Fibroblast of skin of left biceps (primary cell): ENCODE measurements at places on chromosomes 12 and 14.

- DNase-seq = no peak
Measured at GRCh38 chr12:90947869-90948268, 7.1 kb downstream of the CCER1 start.

DNA sequence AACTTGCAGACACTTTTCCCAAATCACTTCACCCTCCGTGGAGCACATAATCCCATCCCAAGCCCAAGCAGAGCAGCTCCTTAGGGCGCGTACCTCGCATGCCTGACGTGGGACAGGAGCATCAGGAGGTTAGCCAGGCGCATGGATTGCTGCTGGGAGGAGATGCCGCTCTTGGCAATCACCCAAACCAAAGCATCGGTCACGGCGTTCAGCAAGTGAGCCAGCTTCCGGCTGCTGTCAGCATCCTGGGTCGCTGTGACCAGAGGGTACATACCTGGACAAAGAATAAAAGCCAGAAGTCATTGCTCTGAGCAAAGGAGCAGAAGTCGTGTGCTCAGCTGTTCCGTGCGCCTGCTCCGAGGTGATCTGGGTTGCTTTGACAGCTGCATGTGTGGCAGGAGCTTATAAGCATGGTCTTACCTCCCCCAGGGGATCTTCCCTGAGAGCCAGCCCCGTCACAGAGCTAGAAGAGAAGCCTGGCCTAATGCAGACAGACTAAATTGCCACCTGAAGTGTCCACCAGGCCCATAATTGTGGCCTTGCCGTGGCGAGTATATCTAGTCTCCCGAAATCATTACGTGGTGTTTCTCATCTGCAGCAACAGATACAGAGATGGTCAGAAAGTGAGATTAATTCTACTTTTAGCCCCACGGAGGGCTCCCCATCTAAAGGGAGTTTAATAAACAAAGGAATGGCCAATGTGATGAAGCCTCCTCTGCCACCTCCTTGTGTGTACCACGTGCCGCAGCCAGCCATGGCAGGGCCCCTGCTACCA lies 59.1 kb downstream of the ESR2 start:
- DNase-seq = no peak

DNA sequence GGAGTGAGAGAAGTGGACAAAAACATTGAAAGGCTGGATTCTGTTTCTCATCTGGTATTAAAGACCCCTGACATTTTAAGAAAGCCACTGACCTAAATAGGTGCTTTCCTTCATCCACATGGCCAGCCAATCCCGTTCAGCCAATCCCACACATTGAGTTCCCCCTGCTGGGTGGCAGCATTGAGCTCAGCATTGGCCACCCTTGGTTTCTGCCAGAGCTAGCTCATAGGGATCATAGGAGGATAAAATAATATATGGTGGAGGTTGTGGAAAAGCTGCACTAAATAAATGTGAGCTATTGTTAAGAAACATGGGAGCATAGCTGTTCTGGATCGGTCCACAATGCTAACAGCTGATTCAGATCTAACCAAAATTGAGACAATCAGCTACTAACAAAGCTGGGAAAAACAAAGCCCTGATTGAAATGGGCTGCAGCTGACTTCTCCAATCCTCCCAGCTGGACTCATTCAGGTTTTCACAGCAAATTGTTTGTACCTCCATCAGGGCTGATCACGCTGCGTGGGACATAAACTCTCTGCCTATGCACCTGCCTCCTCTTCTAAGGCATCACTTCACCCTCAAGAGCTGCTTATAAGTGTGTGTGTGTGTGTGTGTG lies 256.5 kb downstream of the EMP1 start:
- no peak for DNase-seq

- no peak for DNase-seq
Measured at GRCh38 chr14:33606591-33606990, 344.3 kb downstream of the EGLN3 start.

GRCh38 chr12:128534906-128535305 lies 267.9 kb downstream of the TMEM132C start:
- no peak for DNase-seq

DNA sequence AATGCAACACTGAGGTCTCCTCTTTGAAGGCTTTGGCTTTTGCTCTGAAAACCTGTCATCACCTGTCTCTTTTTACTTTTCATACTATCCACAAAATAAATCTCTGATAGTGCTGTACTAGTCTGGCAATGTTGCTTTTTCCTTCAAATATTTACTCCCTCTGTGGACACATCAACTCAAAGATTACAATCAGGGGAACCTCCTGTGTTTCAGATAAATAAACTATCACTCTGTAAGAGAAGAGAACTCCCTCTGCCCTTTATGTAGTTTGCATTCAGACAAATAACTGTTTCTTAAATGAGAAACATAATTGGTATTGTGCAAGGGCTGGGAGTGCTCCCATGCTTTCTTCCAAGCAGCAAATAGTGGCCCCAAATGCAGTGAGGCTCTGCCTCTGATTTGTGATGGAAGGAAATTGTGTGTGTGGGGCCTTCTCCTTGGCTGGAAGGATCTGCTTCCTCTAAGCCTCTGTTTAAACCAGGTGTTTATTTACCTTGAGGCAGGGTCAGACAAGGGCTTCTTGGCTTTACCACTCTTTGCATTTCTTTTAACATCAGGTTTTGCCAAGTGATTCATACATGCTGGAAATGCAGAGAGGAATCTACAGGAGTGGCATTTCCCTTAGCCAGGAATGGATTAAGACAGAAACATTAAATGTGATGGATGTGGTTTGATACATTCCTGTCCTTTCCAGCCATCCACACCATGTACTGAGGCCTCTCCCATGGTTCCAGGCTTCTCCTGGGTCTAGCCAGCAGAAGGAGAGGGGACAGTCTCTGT lies 69.0 kb downstream of the AKAP6 start:
- peak; percentile 72 for DNase-seq

- no peak for DNase-seq
Measured at GRCh38 chr12:90151491-90152015, 442.9 kb upstream of the ATP2B1 start.

DNA sequence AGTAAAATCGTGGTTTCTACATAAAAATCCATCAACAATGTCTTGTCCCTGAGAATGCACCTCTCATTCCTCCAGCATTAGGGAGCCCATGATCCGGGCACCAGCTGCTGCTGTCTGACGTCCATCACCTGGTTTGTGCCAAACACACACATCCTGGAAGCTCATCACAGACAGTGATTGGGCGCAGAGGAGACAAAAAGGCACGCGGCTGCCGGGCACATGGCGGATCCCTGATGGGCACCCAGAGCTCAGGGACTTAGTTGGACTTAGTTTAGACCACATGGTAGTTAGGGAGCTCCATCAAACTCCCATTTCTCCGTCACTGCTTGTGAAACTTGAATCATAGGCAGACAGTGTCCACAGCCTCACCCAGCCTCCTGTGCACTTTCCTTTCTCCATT lies 1059.3 kb downstream of the TMEM121 start:
- DNase-seq = no peak

DNA sequence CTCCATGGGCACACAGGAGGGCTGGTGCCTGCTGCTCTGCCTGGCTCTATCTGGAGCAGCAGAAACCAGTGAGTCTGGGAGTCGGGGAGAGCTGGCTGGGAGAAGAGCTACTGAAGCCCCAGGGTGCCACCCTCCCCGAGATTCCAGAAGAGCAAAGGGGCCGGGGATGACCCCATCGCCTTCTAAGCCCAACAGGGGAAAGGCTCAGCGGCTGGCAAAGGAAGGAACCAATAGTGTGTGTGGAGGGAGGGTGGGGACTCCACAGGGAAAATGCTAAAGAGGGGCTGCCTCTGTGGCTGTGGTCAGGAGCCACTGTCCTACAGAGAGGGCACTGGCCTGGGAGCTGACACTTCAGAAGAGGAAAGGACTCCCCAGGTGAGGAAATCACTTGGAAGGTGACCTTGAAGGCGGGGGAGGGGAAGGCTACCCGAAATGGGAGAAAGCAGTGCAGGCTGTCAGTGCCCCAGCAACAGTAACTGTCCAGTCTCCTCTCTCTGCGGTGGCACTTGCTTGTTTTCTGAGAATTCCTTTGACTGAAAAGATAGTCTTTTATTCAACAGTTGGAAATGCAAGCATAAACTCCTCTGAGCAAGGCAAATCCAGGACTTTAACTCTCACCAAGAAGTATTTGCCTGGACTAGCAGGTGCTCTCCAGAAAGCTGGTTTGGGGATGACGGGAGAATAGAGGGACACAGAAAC lies 552 bp downstream of the TAPBPL start:
- no peak for DNase-seq

DNA sequence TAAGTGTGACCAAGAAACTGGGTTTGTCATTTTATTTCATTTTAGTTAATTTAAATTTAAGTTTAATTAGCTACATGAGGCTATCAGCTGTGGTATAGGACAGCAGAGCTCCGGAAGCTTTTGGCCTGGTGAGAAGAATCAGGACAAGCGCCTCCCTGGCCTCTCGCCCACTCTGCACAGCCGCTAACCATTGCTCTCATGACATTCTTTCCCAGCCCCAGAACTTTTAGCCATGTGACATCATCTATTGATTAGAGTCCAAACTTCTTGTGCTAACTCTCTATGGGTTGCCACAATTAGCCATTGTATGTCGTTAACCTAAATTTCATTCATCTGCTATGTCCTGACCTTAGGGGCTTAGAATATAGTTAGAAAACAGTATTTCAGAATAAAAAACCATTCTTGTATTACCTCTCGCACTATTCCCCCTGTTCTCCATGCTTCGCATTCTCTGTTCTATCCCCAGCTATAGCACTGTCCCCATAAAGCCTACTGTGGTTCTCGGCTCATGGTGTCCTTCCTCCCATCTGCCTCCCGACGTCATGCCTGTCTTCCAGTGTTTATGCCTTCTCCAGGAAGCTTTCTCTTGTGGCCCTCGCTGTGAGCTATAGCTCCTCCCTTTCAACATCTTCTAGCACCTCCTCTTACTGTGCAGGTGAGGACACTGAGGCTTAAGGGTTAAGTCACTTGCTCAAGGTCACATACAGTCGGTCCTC lies 23.5 kb downstream of the SSH1 start:
- peak; percentile 45 for DNase-seq

DNA sequence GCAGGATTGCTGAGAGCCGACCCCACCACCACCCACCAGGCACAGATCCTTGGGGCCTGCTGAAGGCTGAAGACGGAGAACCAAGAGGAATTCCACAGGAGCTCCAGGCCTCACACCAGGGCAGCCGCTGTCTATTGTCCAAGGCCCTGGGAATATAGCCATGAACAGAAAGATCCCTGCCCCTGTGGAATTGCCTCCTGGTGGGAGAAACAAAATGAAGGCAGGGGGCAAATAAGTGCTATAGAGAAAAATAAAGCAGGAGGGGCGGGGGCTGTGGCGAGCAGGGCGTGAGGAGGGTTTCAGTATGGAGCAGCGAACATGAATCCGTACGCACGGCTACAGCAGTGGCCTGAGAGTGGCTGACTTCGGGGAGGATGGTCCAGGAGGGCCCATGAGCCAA lies 96.1 kb downstream of the EML1 start:
- no peak for DNase-seq

- no peak for DNase-seq
Measured at GRCh38 chr12:26135571-26135970, 10.7 kb upstream of the BHLHE41 start.
